ENCODE measurements at places on chromosomes 16 and 17. TPM values are rescaled to one million over a fixed set of nuclear protein-coding genes. Genes with fewer than 3 reads are reported as not detected.

The BRICD5 gene
- total RNA-seq = 2.4 TPM

The NT5M gene
- 0.81 TPM for total RNA-seq

The CRHR1 gene
- total RNA-seq = not detected

The CTRB1 gene
- total RNA-seq = not detected

The PTX4 gene
- total RNA-seq = not detected

The CCL17 gene
- total RNA-seq = not detected

The CX3CL1 gene
- 5.8 TPM for total RNA-seq

The SOX9 gene
- not detected for total RNA-seq

The PIGS gene
- 36.9 TPM for total RNA-seq

The DNAJA2 gene
- total RNA-seq = 85.2 TPM

The MXRA7 gene
- total RNA-seq = 200 TPM

The RAB26 gene
- total RNA-seq = 1.3 TPM

The SLC5A10 gene
- not detected for total RNA-seq

The NTN1 gene
- total RNA-seq = 0.09 TPM

Data from endothelial cell of coronary artery (primary cell).